ENCODE measurements at places on chromosomes 6 and 20.

DNA sequence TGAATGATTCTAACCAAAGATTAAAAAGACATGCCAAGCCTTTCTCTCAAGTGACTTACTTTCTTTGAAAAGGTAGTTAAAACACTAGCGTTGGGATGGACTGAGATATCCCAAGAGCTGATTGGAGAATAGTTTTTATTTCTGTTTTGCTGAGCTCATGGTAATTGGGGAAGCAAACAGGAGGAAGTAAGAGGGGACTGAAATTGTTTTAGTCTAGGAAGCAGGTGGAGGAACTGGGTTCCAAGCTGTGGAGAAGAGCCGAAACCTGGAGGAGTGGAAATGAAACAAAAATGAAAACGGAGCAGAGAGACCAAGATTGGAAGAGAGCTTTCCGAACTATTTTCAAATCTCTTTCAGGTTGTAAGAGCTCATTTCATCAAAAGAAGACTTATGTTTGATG, 59.9 kb upstream of the TENT5A start:
- DNase-seq = no peak

DNA sequence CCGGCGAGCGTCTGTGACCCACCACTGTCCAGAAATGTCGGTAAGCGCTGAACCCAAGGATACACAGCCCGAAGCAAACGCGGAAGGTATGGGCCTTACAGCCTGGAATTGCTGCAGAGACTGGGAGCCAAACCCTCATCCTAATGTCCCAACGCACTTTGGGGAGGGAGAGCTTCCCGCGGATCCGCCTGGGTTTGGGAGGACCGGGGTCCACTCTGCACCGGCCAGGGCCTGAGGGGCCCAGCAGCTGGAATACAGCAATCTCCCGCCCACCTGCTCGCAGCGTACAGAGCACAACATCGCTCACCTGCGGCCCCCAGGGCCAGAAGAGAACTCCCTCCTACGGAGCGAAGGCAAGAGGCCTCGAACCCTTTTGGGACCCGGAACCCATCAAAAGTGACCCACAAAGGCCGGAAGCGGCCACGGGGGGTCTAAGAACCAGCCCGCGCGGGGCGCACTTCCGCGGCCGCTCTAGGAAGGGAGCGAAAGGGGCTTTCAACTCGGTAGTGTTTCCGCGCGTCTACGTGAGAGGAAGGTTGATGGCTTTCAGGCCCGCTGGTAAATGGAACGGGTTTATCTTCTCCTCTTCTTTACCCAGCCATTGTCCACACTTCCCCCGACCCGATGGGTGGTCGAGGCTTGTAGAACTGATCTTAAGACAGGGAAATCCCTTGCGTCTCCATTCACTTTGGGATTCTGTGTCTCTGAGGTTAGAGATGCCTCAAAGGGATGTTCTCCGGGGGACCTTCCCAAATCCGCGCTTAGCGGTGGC, at the start of gene ZSCAN12:
Gene ZSCAN12 (minus strand): TSS at position 398 of the 772 bp plus-strand sequence. CDS start 1,342 bp downstream, outside the sequence.
- peak; percentile 81 for DNase-seq

GRCh38 chr6:126831461-126831860, 287.0 kb upstream of the RSPO3 start:
- no peak for DNase-seq

DNA sequence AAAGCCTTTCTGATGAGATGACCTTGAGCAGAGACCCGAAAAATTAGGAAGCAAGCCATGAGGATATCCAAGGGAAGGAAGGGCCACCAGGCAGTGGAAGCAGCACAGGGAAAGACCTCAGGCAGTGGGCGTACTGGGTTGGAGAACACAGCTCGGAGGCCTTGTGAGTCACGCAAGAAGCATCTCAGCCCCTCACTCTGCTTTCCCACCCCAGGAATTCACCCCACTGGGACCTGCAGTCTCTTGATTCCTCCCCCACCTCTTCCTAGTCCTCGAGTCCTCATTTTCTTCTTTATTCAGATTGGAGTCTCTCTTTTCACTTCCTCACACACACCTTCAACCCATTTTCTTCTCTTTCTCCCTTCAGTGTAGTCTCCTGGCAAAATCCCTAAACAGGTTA, 27.0 kb downstream of the RPRD1B start:
- DNase-seq = no peak

GRCh38 chr6:159788753-159789376, 537 bp downstream of the TCP1 start:
- DNase-seq = peak; percentile 27

- DNase-seq = no peak
Observed at GRCh38 chr6:153758516-153758915, 280.5 kb upstream of the OPRM1 start.

DNA sequence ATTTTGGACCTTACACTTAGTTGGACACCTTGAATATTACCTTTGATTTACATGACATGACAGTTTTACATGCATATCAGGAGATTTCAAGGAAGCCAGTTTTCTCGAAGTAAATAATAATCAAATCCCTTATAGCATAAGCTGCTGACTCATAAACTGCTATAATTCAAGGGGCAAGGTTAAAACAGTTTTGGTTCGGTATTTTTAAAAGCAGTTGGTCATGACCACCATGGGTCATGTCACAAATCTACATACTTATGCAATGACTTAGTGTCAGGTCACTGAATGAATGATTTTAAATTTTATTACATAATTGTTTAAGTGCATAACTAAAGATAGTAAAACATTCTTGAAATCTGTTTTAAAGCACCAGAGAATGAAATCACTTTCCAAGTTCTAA, 158.0 kb downstream of the DST start:
- DNase-seq = no peak

GRCh38 chr20:14902432-14903089, 565.1 kb upstream of the FLRT3 start:
- no peak for DNase-seq

- no peak for DNase-seq
Observed at GRCh38 chr6:35044145-35044745, 96.9 kb downstream of the TCP11 start.

DNA sequence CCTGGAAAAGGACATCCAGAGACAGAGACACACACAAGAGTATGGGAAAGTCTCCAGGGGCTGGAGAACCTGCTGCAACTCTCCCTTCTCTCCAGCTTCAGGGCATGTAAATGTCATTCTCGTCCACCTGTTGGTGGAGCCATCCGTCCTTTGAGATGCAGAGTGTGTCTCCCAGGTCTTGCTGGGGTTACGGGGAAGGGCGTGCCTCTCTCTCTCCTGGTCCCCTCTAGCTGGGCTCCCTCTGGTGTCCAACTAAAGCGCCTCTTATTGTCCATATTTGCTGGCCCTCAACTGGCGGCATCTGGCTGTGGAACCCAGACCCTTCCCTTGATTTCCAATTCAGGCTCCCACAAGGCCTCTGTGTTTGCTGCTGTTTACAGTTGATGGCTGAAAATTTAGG, 244.1 kb downstream of the BMP7 start:
- no peak for DNase-seq

DNA sequence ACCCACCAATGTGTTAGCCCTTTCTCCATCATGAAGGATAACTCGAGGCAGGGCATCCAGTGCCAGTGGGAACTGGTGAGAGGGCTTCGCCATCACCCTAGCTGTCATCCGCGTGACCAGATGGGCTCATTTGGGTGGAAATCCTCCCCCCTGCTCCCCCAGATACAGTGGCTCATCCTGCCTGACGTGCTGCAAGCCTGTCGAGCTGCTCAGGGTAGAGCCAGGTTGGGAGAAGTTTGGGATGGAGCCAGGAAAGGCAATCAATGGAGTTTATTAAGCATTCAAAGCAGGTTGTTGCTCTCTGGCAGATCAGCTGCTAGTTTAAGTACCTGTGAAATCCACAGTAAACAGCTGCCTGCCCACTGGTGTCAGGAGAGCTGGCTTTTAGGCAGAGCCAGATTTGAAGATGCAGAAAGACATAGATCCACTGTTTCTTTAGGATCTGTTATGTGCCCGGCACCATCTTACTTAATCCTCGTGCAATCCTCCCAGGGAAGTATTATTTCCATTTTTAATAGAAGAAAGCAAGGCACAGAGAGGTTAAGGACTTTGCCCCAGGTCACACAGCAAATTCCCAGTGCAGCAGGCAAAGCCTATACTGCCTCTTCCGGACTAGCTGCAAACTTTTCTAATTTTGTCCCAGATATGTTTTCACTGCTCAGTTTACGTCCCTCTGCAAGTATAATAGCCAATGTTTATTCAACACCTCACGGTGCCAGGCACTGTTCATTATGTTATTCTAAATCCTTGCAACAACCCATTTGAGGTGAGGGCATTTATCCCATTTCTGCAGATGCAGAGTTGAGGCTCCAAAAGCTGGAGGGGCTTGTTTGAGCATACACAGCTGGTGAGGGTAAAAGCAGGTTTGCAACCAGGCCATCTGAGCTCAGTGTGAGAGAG, 54.1 kb upstream of the KCNG1 start:
- DNase-seq = no peak

DNA sequence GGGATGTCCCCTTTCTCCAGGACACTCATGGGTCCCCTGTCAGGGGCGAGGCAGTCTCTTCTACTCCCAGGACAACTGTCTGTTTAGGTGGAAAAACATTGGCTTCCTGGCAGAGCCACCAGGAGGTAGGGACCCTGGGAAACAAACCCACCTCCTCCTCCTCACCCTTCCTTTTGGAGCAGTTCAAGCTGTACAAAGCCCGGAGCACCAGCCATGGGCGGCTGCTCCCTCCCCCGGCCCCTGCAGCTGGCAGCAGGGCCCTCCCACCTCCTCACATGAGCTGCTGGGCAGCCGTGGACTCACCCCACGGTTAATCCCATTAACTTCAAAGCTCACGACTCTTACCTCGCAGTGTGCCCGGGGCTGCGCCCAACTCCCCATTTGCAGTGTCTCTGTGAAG, 48.6 kb downstream of the CDH4 start:
- DNase-seq = no peak

DNA sequence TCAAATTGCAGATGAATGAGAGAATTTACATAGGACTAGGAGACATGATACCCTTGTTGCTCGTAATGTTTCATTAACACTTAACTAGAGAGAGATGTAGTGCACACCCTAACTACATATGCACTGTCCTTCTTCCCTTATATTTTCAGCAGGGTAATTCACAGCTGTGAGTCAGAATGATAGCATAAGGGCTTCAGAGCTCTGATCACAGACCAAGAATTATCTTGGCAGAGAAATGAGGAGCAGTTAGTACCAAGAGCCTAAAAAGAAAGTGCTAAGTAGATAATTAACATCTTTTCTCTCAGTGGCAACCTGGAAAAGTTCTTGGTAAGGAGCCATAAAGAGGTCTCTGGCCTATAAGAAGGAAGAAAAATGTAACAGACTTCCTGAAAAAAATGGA, 35.8 kb downstream of the GRIK2 start:
- no peak for DNase-seq

GRCh38 chr20:52118016-52118623, 73.5 kb downstream of the ZFP64 start:
- no peak for DNase-seq

GRCh38 chr6:142413111-142413510, 111.3 kb downstream of the ADGRG6 start:
- DNase-seq = no peak

DNA sequence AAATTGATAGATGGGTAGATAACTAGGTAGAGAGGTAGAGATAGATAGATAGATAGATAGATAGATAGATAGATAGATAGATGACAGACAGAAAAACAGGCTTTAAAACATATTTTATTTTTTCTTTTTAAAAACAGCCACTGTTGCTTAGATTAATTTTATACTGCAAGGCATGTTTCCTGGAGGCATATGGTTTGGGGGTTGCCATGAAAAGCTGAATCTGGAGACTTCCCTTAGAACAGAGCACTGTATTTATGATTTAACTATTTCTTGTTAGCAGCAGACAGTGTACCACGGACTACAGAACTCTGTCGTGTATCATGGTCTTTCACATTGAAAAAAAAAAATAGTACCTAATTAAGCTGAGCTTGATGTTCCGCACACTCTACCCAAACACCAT, 38.8 kb downstream of the METTL24 start:
- no peak for DNase-seq

GRCh38 chr6:22668717-22669116, 99.4 kb downstream of the HDGFL1 start:
- DNase-seq = no peak

- DNase-seq = no peak
Observed at GRCh38 chr6:5785249-5785648, 221.5 kb downstream of the NRN1 start.

GRCh38 chr20:56867128-56867527, 238.0 kb downstream of the TFAP2C start:
- DNase-seq = no peak

- no peak for DNase-seq
Observed at GRCh38 chr6:129280749-129281148, 397.8 kb downstream of the LAMA2 start.

DNA sequence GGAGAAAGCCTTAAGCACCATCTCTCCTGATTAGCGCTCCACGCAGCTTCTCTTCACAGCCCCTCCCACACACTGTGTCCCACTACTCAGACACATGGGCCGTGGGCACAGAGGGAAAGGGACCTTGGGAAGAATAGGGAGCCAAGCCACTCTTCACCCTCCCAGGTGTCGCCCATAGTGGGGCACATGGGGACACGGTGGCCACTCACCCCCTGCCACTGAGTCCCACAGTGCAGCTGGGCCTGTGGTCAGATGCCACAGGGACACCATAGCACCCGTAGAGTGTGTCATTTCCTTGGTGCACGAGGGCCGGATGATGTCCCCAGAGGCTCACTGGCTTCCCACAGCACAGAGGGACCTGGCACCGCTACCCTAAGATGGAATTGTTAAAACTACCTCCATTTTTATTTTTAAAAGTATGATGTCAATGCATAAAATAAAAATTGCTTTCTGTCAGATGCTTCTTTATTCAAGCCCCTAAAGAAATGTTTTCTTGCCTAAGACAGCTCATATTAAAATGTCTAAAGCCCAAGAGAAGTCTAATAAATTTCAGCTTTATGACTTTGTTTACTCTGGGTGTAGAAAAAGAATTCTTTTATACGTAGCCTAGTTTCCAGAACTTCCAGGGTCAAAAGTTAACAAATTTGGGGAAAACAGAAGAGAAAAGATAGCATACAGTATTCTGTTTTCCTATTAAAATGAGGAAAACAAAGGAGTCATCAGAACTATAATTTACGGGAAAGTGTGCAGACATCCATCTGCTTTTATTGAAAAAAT, 191.0 kb upstream of the SNX9 start:
- DNase-seq = no peak

- DNase-seq = no peak
Observed at GRCh38 chr6:90687775-90688380, 101.0 kb upstream of the MAP3K7 start.

- no peak for DNase-seq
Observed at GRCh38 chr6:161207200-161207599, 66.7 kb downstream of the AGPAT4 start.

- DNase-seq = no peak
Observed at GRCh38 chr20:22789676-22790075, 205.3 kb upstream of the FOXA2 start.

GRCh38 chr20:63940472-63941266, 15.5 kb downstream of the UCKL1 start:
- no peak for DNase-seq

GRCh38 chr6:78688668-78689067, 178.7 kb upstream of the IRAK1BP1 start:
- no peak for DNase-seq

Data from germinal center (tissue), 1 donor.